ENCODE measurements at places on chromosomes 11 and 22.

DNA sequence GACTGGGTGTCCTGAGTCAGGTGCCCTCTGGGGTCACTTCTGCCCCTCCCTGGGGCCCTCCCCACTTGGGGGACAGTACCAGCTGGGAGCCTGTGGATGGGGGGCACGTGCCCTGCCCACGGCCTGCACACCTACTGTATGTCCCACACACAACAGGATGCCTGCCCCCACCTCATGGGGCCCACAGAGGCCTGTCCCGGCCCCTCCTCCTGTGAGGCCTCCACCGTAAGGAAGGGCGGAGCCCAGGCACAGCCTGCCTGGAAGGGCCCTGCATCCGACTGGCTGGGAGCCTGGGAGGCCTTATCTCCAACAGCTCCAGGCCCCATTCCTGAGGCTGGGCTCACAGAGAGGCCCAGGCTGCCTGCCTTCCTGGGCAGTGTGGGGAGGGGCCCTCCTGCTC, 47.8 kb downstream of the BRSK2 start:
- DNase-seq = no peak

- DNase-seq = no peak
These were observed 33.4 kb downstream of the SERPIND1 start for GRCh38 chr22:20807315-20807752.

DNA sequence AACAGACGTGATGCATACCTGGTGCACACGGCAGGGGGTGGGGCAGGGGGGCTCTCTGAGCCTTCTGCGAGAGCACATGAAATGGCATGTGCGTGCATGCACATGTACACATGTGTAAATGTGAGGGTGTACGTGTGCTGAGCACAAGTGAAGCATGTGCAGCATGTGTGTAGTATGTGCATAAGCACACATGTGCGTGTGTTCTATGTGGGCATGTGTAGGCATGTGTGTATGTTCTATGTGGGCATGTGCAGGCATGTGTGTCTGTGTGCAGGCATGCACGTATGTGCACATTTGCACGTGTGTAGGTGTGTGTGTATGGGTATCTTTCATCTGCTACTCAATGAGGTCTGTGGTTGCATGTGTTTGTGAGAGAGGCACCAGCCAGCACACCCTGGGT, 371.2 kb downstream of the CTTN start:
- no peak for DNase-seq

DNA sequence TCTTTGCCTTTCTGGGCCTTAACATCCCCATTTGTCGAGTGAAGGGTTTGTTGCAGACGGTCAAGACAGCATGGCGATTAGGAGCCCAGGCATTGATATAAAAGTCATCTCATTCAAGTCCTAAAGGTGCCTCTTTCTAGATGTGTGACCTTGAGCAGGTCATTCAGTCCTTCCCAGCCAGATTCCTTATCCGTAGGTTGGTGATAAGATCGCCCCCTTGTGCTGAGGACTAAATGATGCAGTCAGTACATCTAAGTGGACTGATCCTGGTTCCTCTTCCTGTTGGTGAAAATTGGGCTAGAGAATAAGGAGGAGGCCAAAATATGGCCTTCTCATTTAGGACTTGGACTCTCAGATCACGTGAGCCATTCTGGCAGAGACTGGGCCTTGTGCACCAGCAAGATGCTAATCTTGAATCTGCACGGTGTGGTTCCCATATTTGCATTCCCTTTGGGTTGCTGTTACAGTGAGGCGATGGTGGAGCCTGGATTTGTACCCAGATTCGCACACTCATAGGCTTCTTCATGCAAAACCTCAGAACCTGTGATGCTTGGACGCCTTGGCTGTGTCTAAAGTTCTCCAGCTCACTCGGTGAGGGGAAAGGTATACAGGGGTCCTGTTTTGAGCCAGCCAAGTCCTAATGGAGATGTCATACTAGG, 156.8 kb downstream of the MYO18B start:
- no peak for DNase-seq

GRCh38 chr11:70040452-70040851, 37.7 kb upstream of the ANO1 start:
- DNase-seq = no peak

GRCh38 chr11:34570584-34570983, 50.3 kb upstream of the EHF start:
- DNase-seq = no peak

- DNase-seq = no peak
These were observed 34.5 kb upstream of the PDGFB start for GRCh38 chr22:39279170-39279850.

Measured in activated T-helper 1 cell treated with Interleukin-2 at 50 U/mL for 16 hours (primary cell).